ENCODE measurements at places on chromosomes 2 and 18.

DNA sequence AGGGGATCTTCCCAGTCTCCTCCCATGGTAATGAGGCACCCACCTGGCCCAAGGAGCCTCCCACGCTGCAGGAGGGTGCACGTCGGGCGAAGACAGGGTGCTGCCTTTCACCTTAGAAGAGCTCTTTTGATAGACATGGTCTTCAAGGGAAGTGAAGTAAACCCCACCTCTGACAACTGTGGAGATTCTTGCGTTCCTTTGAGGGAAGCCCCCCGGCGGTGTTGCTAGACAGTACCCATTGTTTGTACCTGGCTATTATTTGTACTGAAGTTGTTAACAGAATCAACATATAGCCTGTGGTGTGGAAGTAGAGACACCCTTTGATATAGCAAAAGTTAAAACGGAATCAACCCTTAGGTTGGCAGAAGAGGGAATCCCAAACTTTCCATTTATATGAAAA, 648.0 kb downstream of the GALR1 start:
- DNase-seq: no peak

DNA sequence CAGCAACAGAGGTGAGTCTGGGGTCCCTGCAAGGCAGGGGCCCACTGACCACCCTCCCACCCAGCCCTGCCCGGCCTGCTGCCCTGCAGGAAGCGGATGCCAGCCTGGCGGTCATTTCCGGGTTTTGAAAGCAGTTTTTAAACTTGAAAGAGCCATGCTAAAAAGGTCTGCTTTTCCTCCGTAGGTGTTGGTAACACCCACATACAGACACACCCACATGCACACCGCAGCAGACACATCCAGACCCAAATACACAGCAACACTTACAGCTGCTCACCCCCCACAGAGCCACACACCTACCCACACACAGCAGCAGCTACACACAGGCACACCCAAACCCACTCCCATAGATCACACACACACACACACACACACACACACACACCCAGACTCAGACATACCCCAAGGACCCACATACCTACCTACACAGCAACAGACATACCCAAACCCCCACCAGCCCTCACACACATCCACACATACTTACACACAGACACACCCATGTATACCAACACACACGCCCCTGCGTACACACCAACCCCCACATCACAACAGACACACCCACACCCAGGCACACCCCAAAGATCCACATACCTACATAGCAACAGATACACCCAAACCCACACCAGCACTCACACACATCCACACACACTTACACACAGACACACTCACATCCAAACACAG, 7.6 kb downstream of the ZFP36L2 start:
- DNase-seq: peak; percentile 73

DNA sequence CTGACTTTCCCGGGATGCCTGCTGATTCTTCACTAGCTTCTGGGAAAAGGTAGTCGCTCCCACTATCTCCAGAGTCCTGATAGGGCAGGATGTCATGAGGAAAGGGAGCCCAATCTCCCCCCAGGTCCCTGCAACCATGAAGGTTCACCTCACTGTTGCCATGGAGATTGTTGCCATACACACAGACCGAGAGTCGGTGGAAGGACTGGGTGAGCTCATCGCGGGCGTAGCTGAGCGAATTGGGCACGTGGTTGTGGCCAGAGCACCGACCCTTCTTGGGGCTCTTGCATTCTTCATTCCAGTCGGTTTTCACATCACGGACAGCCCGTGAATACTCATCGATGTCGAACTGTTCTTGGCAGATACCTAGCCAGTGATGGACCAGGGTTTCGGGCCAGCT, 97.4 kb downstream of the MEP1B start:
- no peak for DNase-seq

- no peak for DNase-seq
These were observed 32.6 kb upstream of the INSIG2 start for GRCh38 chr2:118055512-118056164.

- DNase-seq: no peak
These were observed 138.6 kb upstream of the FHL2 start for GRCh38 chr2:105537466-105537865.

- no peak for DNase-seq
These were observed 37.0 kb upstream of the MEP1B start for GRCh38 chr18:32152705-32153448.

DNA sequence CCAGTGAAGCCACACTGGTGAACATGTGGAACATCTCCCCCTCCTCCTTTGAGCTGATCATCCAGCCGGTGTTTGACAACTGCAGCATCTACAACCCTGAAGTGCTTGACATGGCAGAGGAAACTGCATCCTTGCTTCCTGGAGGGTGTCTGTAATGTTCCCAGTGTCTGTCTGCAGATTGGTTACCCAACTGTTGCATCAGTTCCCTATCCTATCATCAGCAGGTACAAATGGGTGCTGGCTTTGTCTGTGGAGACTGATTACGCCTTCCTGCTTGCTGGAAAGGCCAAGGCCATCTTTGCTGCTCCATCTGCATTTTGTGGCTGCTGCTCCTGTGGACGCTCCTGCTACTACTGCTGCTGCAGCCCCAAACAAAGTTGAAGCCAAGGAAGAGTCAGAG, 83.5 kb downstream of the SKA1 start:
- DNase-seq: no peak

GRCh38 chr2:200099256-200099655, 143.9 kb downstream of the MAIP1 start:
- no peak for DNase-seq

DNA sequence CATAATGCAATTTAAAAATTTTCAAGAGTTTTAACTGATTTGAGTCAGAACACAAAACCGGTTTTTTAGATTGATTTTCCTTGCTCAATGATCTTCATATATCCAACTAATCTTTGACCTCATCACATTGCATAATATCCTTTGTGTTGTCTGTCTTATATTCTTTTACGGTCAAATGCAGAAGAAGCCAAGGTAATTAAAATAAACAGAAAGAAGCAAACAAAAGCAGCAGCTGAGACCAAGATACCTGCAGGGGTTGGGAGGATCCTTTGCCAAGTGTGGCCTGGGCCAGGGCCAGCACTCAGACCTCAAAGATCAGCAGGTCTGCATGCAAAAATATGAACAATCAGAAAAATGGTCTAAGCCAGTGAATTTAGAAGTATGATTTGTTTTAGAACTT, 428.9 kb upstream of the NETO1 start:
- DNase-seq: no peak

DNA sequence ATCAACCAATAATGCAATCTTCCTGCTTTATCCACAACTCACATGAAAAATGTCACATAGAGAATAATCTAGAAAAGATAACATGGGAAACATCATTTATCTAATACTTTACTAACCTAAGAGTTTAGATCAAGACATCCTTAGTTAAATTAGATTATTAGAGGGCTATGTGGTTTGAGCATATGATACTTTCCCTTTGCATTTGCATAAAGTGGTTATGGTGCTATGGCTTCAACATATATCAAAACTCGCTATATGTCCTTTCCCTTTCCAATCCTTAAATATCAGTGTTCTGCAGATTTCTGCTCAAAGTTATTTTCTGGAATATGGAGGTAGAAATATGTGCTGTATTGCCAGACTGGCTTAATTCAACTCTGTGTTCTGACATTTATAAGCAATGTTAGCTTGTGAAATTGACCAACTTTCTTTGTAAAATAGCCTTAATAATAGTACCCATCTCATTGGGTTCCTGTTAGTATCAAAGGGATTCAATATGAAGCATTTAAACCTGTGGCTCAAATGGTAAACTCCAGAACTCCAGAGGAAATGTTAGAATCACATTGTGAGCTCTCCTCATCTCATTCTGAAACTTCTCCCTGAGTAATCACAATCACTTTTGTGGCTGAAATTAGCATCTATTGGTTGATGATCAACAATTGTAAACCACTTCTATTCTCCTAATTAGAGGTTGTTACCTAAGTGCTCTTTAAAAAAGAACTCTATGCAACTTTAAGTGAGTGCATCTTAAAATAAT, 1089.9 kb upstream of the SLC39A10 start:
- DNase-seq: no peak

- no peak for DNase-seq
These were observed 20.9 kb downstream of the STRADB start for GRCh38 chr2:201472411-201472810.

- DNase-seq: no peak
These were observed 80.9 kb downstream of the PHLPP1 start for GRCh38 chr18:62796216-62796621.

DNA sequence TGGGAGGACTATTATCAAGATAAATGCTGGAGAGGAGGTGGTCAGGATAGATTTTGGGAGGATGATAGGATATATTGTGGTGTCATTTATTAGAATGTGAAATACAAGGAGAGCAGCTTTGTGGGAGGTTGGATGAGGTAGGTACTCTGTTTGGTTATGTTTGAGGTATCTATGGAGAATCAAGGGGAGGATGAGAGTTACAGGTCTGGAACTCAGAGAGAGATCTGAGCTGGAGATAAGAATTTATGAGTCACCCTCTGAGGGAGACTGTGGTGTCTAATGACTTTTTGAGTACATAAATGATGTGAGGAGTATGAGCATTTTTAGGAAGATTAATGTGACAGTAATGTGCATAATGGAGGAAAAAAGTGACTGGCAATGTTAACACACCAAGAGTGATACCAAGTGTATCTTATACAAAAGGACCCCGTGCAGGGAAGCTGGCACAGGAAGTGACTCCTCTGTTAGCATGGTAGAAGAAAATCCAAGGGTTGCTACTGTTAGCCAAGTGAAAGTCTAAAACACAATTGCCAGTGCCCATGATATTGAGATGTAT, 48.2 kb downstream of the CRIM1 start:
- no peak for DNase-seq

GRCh38 chr18:21484851-21485636, 115.5 kb downstream of the ESCO1 start:
- DNase-seq: no peak

DNA sequence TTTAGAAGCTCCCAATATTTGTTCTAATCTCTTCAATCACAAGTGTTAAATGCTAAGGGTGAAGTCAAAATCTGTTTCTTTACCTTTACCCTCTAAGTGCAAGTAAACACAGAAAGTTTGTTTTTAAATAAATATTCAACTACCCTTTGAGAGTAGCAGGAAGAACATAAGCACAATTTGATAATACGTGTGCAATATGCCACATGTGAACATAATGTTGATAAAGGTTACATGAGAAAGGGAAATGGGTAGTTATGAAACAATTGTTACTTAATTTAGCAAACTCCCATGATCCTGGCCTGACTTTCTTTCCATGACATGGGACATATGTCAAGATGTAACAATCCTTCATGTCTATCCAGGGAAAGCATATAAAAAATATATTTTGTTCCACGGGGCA, 7.1 kb downstream of the SPRED2 start:
- no peak for DNase-seq

GRCh38 chr2:39080152-39080551, 40.7 kb downstream of the SOS1 start:
- DNase-seq: no peak

- no peak for DNase-seq
These were observed 199.6 kb downstream of the MYCN start for GRCh38 chr2:16139663-16140615.

GRCh38 chr2:151024696-151025251, 236.9 kb downstream of the RBM43 start:
- no peak for DNase-seq

GRCh38 chr2:191165176-191165643, 14.4 kb upstream of the STAT4 start:
- DNase-seq: no peak

DNA sequence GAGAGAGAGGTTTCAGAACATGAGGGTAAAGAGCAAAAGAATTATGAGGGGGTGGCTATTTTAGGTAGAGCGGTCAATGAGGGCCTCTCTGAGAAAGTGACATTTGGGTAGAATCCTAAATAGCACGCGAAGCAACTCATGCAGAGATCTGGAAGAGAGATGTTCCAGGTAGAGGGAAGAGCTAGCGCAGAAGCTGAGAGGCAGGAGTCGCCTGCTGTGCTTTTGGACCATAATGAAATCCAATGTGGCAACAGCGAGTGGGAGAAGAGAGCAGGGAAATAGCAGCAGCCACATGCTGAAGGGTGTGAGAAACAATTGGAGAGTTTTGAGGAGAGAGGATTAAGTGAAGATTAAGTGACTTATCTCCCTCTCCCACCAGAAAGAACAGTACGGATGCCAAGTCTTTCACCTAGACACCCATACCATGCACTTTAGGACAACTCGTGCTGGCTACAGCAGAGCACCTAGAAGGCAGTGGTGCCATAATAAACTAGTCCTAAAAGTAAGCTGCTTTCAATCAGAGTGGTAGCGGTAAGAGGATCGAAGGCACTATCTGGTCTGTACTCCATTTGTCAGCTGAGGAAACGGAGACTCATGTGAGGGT, 129.7 kb downstream of the LRP2 start:
- DNase-seq: no peak

- no peak for DNase-seq
These were observed 20.9 kb upstream of the TANK start for GRCh38 chr2:161139098-161139987.

All from stimulated activated CD8-positive, alpha-beta memory T cell treated with anti-CD3 and anti-CD28 coated beads, Interleukin-7, amount 100 ng/mL, for 4 hours (primary cell).